Spleen (tissue), 13 donors: ENCODE measurements at places on chromosomes 6 and 20. TPM values are rescaled to one million over a fixed set of nuclear protein-coding genes. Genes with fewer than 3 reads are reported as not detected.

GRCh38 chr20:24605937-24606455 is 136.6 kb downstream of the SYNDIG1 start:
- no peak for DNase-seq

- DNase-seq, result no peak
Observed at GRCh38 chr6:165227644-165228329, 81.6 kb downstream of the C6orf118 start.

GRCh38 chr6:111701146-111701545 is 95.5 kb upstream of the TRAF3IP2 start:
- no peak for DNase-seq

DNA sequence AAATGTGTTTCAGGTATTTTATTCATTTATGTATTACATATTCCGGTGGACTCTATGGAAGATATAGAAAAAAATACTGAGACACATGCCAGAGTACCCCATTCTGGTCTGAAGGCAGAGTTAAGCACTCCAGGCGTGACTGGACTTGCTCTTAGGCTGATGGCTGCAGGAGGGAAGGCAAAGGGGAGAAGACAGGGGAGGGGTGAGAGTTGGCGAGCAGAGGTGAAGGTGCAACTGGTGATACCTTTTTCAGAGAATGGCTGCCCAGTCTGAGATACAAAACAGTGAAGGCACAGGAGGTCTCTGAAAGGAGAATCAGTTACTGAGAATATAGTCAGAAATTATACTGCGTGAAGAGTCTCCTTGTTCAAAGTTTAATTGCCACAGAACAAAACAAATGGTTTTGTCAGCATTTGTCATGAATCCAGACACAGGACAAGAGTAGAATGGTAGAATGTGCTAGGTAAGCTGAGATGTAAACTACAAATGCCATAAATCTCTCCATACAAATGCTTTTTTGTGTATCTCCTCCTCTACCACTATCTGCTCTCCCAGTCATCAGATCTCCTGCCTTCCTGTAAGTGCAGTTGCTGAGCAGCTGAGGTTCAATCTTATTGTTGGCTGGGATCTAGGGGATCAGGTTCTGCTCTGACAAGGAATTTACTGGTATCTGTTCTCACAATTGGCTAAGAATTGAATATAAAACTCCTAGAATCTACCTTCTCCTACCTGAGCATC is 104.2 kb upstream of the DST start:
- no peak for DNase-seq

DNA sequence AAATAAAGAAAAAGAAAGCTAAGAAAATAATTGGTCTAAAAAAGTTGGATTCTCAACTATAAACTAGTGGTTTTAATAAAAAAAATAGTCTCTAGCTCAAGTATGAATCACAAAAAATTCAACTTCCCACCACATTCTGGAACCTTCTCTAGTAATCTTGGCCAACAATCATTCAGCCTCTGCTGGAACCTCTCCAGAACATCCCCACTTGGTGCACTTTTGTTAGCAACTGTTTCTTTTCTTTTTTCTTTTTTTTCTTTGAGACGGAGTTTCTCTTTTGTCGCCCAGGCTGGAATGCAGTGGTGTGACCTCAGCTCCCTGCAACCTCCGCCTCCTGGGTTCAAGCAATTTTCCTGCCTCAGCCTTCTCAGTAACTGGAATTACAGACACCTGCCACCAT is 35.7 kb downstream of the TXLNB start:
- no peak for DNase-seq

DNA sequence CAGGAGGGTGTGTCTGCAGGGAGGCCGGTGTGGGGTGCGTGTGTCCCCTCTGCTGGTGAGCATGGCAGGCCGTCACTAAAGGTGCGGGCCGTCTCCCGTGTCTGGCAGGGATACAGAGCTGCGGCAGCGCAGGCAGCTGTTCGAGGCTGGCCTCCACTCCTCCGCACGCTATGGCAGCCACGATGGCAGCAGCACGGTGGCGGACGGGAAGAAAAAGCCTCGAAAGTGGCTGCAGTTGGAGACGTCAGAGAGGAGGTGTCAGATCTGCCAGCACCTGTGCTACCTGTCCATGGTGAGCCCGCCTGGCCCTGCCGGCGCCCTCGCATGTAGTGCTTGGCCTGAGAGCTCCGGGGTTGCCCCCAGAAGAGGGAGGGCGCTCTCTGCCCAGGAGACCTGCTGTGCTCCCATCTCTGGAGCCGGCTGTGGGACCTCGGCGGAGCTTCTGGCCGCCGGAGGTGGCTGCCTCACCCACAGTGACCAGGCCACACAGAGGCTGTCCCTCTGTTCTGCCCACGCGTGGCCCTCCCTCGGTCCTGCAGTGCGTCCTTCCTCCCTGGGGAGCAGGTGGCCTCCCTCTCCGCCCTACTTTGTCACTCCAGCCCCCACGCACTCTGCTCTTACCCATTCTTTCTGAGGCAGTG is 149.6 kb downstream of the DTNBP1 start:
- DNase-seq, result peak; percentile 73

GRCh38 chr20:31505903-31506302 is 8.3 kb upstream of the HM13 start:
- no peak for DNase-seq

DNA sequence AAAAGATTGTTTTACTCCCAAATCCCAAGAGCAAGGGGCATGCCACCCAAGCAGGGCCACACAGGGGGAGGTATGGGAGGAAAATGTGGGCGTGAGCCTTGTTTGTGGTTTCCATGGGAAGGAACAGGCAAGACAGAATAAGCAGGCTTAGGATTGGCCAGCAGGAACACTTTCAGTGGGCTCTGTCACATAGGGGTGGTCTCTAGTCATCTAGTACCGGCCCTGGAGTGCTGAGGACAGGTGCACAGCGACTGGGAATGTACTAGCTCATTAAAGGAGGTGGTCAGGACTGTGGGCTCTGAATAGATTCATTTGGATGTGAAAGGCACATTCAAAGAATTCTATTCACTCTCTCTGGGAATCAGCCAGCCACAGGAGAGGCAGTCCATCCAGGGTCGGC is 175.6 kb downstream of the TBC1D7 start:
- no peak for DNase-seq

WFDC12 gene
- not detected for total RNA-seq

KIAA0408 gene
- 2.7 TPM for total RNA-seq

AVP gene
- not detected for total RNA-seq

PSORS1C1 gene
- total RNA-seq, result not detected

PRICKLE4 gene
- total RNA-seq, result 5.4 TPM

TGM3 gene
- total RNA-seq, result 0.43 TPM

TRERF1 gene
- 16.9 TPM for total RNA-seq

CTCFL gene
- not detected for total RNA-seq
